ENCODE measurements at places on chromosomes 16 and 17. TPM values are rescaled to one million over a fixed set of nuclear protein-coding genes. Genes with fewer than 3 reads are reported as not detected.
A peak's percentile ranks its signal among the peaks of the same experiment; 100 is the strongest.

DNA sequence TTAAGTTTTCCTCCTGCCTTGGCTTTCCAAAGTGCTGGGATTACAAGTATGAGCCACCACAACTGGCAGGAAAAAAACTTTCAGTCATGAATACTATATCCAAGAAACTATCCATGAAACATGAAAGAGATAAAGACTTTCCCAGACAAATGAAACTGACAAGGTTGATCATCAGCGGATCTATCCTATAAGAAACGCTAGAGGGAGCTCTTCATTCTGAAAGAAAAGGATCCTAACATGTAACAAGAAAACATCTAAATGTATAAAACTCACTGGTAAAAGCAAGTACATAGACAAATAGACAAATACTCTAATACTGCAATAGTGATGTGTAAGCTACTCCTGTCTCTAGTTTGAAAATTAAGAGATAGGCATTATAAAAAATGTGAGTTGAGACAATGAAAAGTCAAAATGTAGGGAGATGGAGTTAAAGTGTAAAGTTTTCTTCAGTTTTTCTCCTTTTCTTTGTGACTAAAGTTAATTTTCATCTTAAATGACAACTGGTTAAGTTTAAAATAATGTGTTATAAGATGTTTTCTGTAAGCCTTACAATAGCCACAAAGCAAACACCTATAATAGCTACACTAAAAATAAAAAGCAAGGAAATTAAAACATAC, 79.6 kb upstream of the TEKT1 start:
- DNase-seq, result peak; percentile 15

- DNase-seq, result no peak
These were observed 27.7 kb upstream of the MED13 start for GRCh38 chr17:62092784-62093183.

DNA sequence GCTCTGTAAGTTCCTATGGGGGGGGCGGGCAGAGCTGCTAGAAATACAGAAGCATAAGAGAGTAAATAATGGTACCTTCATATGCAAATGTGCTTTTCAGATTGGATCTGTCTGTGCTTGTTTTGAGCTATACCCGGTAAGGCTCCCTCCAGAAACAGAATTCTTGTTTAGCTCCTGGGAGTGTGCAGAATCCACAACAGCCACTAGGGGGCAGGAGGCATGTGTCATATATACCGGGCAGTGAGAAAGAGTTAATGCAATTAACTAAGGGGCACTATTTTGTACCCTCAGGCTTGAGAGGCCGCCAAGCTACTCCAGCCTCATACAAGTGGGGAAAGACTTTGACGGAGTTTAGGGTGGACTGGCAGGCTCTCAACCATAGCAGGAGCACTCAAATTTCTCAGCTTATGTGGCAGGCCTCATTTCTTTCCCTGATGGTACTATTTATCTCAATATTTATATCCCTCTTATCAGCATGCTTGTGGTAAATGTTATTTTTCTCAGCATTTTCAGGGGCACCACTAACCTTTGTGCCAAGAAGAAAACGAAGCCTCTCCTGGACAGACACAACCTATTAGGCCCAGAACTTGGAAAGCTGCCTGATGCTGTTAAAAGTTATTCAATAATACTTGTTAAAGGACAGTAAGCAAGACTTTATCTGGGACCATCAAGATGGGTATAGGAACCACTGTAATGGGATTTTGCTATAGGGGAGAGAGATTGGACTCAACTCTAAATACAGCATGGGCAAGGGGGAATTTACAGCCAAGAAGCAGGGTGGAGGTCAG, 10.7 kb upstream of the CENPV start:
- DNase-seq, result no peak

DNA sequence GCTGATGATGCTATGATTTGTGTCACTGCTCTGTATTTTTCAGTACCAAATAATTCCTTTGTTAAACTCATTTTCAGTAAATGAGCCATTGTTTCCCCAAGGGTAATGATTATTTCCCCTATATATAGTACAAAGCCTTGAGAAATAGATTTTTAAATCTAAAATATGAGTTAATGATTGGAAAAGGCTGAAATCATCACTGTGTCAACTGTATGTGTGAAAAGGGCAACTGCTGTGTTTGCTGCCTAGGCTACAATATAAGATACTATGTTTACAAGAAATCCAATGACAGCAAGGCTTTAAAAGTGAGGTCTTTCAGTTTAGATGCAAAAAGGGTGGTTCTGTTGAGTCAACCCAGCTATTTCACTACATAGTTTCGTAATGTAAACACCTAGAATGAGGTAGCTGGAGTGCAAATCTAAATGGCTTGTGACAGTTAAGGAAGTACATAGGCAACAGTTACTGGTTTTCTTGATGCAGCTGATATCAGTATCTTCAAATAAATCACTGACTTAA, 15.3 kb downstream of the NLK start:
- no peak for DNase-seq

GRCh38 chr17:57948555-57949420, 6.4 kb downstream of the CUEDC1 start:
- DNase-seq, result no peak

DNA sequence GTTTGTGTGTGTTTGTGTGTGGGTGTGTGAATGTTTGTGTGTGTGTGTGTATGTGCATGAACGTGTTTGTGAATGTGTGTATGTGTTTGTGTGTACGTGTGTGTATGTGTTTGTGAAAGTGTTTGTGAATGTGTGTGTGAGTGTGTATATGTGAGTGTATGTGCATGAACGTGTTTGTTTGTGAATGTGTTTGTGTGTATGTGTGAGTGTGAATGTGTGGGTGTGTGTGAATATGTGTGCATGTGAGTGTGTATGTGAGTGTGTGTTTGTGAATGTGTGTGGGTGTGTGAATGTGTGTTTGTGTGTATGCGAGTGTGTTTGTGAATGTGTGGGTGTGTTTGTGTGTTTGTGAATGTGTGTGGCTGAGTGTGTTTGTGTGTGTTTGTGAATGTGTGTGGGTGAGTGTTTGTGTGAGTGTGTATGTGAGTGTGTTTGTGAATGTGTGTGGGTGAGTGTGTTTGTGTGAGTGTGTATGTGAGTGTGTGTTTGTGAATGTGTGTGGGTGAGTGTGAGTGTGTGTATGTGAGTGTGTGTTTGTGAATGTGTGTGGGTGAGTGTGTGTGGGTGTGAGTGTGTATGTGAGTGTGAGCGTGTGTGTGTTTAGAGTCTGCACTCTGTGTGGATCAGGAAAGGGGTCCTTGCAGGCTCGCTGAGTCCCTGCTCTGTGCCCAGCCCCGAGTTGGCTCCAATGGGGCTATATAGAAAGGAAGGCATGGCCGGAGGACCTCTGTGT, 890 bp upstream of the CD300A start:
- no peak for DNase-seq

- DNase-seq, result no peak
These were observed 14.1 kb downstream of the MFSD11 start for GRCh38 chr17:76752006-76752405.

- no peak for DNase-seq
These were observed 295.1 kb upstream of the RBFOX1 start for GRCh38 chr16:7037495-7037894.

DNA sequence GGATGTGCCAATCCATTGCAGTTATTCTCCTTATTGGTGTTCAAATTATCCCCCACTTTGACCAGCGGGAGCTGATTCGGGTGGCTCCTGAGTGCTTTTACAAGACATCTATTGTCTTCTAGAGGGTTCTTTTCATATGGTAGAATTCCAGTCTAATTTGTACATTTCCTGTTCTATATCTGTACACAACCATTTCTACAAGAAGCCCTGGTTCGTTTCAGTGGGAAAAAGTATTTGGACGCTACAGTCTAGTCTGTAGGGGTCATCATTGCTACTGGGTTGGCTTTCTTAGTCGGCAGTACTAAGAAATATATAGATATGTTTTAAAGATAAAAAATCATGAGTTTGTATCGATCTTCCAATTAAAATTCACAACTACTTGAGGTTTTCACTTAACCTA, 262.6 kb downstream of the MAP2K6 start:
- peak; percentile 32 for DNase-seq

DNA sequence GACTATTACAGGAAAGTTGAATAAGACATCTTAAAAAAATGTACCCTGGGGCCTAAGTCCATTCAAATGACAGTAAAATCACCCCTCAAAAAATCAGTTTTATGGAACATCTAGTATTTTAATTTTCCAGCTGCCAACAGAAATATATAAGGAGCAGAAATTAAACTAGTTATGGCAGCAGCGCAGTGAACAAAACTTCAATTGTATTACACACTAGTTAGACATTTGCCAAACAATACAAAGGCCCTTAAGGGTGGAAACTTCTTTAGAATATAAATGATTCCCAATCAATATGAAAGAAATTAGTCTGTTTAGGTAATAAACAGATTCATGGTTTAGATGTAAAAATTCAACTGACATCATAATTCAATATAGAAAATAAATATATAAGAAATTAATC, 18.1 kb upstream of the RFFL start:
- DNase-seq, result no peak

DNA sequence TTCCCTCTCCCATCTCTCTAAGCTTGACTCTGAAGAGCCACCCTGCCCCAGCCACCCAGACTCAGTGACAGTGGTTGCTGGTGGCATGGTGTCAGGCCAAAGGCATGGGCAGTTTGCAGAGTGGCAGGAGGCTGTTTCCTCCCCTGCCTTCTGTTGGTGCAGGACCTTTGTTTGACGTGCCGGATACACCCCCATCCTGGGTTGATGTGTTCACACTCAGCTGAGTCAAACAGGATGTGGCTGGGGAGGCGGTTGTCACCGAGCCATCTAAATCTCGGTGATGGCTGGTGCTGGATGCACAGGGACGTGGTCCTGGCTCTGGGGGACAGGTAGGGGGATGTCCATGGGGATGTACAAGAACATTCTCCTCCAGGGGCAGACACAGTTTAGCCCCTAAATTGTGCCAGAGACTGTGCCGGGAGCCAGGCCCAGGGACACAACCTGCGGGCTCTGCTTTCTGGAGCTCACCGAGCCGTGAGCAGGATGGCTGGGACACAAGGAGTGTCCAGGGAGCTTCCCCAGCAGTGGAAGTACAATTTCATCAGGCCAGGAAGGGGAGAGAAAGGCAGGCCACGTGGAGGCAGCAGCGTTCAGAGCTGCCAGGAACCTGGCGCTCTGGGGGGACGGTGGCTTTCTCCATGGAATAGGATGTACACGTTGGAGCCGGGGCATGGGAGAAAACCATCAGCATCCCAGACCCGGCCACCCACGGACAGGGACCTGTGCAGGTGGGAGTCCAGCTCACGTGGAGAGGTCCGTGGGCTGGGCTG, 264.2 kb downstream of the SEC14L1 start:
- peak; percentile 49 for DNase-seq

GRCh38 chr16:85594273-85594977, 18.7 kb upstream of the GSE1 start:
- no peak for DNase-seq

DNA sequence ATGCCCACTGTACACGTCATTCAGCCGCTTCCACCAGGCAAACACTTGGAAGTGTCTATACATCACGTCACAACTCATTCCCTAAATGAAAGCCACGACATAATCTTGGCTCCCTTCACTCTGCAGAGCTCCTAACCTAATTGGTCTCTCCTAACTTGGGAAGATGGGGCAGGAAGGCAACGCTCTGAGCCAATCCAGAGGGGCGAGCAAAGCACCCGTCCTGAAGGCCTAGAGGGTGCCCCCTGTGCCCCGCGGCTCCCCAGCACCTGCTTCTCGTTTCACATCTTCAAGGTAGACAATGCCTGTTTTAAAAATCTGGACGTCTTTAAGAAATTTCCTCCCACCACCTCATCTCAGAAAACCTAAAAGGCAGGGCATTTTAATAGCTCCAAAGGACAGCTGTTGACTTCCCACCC, 1.0 kb downstream of the CSNK2A2 start:
- DNase-seq, result no peak

- DNase-seq, result no peak
These were observed 10.9 kb downstream of the CETP start for GRCh38 chr16:56972403-56973293.

DNA sequence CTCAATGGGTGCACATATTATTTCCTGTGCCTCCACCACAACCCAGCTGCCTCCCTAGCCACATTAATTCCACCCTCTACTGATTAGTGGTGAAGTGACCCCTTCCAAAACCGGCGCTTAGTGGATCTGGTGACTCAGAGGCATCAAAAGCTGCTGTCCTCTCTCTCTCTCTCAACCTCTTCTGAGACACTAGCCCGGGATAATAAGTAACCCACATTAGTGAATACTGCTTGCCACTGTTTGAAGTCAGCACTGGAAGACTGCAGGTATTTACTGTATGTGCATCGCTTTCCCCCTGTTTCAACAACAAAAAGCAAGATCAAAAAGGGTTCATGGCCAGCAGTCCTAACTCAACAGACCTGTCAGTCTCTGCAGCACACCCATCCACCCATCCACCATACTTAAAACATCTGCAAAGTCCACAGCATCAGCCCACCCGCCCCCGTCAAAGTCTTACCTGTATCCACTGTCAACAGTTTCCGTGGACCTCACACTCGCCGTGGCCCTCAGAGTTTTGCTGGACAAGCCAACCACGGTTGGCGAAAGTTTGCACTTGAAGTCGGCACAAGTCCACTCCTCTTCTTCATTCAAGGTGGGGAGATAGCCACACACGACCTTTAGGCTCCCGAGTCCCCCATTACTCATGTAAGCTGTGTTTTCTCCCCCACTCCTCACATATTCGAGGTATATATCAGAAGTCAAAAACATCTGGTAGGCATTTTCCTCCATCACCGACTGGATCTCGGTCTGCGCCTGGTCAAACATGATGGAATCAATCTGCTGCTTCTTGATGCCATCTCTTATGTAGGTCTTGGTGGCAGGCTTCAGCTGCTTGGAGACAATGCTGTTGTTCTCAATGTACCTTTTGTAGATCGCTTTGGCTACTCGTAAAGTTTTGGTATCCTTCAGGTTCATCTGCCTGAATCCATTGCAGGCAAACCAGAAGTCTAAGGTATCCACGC, 3.8 kb downstream of the AXIN2 start:
- no peak for DNase-seq

GRCh38 chr16:69566240-69566980, 644 bp downstream of the NFAT5 start:
- no peak for DNase-seq

- no peak for DNase-seq
These were observed 40.5 kb downstream of the MYH3 start for GRCh38 chr17:10616502-10617119.

DNA sequence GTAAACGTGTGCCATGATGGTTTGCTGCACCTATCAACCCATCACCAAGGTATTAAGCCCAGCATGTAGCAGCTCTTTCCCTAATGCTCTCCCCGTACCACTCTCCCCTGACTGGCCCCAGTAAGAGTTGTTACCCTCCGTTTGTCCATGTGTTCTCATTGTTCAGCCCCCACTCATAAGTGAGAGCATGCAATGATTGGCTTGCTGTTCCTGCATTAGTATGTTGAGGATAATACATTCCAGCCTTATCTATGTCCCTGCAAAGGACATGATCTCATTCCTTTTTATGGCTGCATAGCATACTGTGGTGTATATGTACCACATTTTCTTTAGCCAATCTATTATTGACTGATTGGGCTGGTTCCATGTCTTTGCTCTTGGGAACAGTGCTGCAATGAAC, 1294.9 kb upstream of the CDH8 start:
- no peak for DNase-seq

Gene MPV17L
- total RNA-seq, result 0.39 TPM

Gene CPNE7
- total RNA-seq, result 5.7 TPM

Gene TEKT1
- total RNA-seq, result not detected

Gene CLEC19A
- total RNA-seq, result not detected

Gene NLRC3
- total RNA-seq, result 2.0 TPM

Gene ZNF423
- 0.73 TPM for total RNA-seq

Gene MYH8
- total RNA-seq, result not detected

Gene CDRT15L2
- not detected for total RNA-seq

Gene TRIM72
- 0.04 TPM for total RNA-seq

Gene HSD17B1
- total RNA-seq, result 0.18 TPM

Gene TOP2A
- 141 TPM for total RNA-seq
